HS-5 (cell line): ENCODE measurements at places on chromosomes 12 and 14.

DNA sequence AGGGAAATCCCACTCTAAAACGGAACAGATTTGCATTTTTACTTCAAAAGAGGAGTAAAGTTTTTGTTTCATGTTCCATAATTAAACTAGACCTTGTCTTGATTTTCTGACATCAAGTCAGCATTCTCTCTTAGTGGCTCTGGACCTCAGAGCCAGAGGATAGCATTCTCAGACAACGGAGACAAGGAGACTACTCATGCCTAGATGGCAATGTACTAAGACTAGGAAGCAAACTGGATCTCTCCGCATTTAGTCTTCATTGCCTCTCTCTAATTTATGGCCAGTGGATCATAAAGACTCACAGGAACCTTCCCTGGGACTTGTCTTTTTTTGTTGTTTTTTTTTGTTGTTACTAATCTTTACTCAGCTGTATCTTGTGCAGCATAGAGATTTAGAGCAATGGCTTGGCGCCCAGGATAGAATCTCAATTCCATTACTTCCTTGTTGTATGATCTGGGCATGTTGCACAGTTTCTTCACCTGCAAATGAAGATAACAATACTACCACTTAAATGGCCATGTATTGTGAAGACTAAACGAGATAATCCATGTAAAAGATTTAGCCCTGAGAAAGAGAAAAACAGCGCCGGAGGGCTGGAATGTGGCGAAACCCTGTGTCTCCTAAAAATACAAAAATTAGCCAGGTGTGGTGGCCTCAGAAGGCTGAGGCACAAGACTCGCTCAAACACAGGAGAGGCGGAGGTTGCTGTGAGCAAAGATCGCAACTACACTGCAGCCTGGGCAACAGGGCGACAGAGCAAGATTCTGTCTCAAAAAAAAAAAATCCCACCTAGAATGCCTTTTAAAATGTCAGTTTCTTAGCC lies 4.0 kb upstream of the GEMIN2 start:
- DNase-seq, result no peak

DNA sequence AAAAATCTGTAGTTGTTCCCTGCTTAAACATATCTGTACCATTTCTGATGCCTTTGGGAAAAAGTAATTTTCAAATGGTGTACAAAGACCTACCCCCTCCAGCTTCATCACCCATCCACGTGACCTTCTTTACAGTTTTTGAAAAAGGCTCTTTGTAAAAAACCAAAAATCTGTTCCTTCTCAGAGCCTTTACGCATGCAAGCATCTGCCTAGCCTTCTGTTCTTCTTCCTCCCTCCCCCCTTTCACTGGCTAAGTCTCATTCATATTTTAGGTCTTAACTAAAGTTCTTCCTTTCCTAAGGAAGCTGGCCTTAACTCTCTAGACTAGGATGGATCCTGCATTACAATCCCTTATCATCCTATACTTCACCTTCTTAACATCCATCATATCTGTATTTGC lies 10.4 kb downstream of the CAPRIN2 start:
- no peak for DNase-seq

DNA sequence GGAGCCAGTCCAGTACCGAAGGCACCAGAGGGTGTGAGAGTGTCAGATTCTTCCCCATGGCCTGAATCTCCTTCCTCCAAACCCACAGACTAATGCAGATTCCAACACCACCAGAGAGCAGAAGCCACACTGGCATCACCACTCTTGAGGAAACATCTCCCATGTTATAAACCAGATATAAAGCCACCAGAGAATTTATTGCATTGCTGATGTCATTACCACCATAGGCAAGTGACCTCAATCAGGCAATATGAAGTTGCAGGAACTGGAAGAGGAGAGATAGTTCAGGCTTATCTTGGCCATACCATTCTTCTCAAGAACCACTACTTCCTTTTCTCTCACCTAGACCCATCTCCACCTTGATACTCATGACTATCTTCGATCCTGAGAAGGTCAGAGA lies 653.4 kb downstream of the TMEM121 start:
- no peak for DNase-seq

GRCh38 chr12:104154286-104154685 lies 16.3 kb upstream of the NFYB start:
- no peak for DNase-seq

- no peak for DNase-seq
Measured at GRCh38 chr14:101357559-101358319, 203.6 kb upstream of the DIO3 start.

DNA sequence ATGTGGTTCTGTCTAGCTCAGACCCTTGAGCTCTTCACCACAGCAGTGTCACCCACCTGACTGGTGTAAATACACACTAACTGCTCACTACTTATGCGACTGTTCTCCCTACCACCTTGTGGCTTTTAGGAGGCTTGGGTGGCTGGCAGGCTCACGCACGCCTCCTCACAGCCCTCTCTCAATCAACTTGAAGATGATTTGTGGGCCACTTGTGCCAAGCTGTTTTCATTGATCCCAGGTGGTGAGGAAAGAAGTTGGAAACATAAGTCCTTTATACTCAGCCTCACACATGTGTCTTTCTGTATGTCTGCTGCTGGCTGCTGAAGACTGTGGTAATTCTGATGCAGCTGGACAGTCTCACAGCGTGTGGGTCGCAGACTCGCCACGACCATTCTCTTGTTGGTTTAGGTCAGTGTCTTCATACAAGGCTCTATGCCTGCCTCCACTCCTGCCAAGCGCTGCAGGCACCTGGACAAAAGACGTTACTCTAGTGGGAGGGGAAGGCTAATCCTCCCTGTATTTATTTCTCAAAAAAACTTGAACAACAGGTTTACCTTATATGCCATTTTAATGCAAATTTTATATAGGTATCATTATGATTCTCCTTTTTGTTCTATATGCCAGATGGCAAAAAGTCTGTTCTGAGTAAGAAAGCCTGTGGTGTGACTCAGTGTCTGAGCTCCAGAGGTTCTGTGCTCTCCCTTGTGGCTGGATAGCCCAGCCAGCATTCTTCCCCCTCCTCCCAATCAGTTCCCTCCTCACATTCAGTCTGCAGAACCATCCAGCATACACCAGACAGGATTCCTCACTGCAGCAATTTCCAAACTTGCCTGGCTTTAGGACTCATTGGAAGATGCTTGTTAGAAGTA lies 115.6 kb downstream of the DIP2B start:
- no peak for DNase-seq

- no peak for DNase-seq
Measured at GRCh38 chr14:69237142-69237541, 22.8 kb upstream of the GALNT16 start.

GRCh38 chr14:36944307-36945010 lies 227.9 kb downstream of the SLC25A21 start:
- DNase-seq, result no peak

DNA sequence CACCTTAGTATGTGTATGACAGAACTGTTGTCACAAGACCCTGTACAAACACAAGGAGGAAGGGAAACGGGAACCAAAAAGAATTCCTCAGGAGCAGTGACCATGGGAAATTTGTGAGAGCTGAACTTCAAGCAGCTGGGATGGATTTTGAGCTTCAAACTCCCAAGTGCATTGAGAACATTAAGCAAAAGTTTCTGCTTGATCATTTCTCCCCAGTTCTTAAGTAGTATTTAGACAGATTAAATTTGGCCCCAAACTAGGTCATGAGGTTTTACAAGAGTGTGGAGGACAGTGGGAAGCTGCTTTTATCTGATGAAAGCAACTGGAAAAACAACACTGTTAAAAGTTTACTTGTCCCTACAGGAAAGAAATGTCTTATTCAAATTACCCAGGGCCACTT lies 206.0 kb upstream of the DCN start:
- DNase-seq, result no peak

- DNase-seq, result peak; percentile 11
Measured at GRCh38 chr14:43539210-43539609, 967.9 kb downstream of the FSCB start.
